ENCODE measurements at places on chromosomes 3 and 15. TPM values are rescaled to one million over a fixed set of nuclear protein-coding genes. Genes with fewer than 3 reads are reported as not detected.

CP gene
- not detected for total RNA-seq

FBXL2 gene
- 18.2 TPM for total RNA-seq

STAB1 gene
- total RNA-seq = not detected

GRCh38 chr3:16496008-16496407, 17.5 kb downstream of the RFTN1 start:
- no peak for DNase-seq

- peak; percentile 90 for DNase-seq
Observed at GRCh38 chr3:128497305-128498126, 4.5 kb upstream of the GATA2 start.

DNA sequence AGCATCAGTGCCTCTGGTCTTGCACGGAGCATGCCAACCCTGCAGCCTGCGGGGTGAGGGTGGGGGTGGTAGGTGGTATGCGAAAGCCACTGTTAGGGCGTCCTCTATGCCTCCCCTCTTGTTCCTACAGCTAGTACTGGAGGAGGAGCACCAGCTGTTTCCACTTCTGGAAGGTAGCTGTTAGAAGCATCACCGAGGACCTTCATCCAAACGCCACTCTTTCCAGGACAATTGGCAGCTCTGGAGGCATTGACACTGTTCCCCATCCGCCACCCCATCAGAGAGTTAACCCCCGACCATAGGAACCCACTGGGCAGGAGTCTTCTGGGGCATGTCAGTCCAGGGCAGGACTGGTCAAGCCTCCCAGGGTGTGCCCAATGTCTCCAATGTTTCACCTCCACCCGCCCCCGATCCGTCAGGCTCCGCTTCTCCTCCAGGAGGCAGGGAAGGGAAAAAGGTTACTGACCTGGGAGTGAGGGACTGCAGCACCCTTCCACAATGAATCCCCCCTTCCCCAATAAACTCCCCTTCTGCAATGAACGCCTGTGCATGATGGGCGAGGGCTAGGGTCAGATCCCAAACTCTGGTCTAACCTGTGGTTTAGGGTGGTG, 487 bp downstream of the DUOX2 start:
- DNase-seq = peak; percentile 5

DNA sequence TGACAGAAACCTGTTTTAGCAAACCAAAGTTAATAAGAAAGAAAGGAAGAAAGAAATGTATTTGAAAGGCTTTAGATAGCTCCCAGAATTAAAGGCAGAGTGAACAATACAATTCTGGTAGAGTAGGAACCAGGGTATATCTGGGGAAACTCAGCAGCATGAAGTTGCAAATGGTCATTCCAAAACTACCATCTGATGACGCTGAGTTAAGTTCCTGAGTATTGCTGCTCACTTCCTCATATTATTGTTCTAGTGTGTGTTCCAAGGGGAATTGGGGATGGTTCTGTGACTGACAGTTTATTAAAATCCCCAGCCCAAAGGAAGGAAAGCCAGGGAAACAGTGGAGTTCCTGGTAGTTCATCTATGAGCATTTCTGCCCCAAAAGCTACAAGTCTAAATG, 88.3 kb upstream of the FRMD4B start:
- DNase-seq = no peak

DNA sequence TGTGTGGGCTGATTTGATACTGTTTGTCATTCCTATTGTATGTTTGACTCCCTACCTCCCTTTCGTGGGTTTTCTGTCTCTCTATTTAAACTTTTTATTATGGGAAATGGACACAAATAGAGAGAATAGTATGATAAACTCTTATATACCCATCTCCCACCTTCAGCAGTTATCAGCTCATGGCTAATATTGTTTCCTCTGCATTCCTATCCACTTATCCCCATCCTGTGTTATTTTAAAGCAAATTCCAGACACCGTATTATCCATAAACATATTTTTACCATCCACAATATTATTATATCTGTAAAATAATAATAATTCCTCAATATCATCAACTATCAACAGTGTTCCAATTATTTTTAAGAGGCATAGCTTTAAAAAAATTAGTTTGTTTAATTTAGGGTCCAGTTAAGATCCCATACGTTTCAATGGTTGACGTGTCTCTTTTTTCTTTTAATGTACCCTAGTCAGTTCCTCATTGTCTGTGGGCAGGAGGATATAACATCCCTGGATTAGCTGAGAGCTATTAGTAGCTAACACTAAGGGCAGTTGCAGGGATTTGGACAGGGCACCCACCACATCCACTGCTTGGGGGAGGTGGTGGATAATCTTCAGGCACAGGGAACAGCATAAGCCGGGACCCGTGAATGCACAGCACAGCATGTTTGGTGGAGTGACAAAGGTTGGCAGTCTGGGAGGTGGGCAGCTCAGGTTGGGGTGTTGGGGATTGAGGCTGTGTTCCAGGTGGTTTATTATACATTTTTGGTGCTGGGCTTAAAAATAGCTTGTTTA, 23.5 kb downstream of the PLCL2 start:
- no peak for DNase-seq

- DNase-seq = peak; percentile 74
Observed at GRCh38 chr15:86236356-86237110, 156.9 kb downstream of the AGBL1 start.

DNA sequence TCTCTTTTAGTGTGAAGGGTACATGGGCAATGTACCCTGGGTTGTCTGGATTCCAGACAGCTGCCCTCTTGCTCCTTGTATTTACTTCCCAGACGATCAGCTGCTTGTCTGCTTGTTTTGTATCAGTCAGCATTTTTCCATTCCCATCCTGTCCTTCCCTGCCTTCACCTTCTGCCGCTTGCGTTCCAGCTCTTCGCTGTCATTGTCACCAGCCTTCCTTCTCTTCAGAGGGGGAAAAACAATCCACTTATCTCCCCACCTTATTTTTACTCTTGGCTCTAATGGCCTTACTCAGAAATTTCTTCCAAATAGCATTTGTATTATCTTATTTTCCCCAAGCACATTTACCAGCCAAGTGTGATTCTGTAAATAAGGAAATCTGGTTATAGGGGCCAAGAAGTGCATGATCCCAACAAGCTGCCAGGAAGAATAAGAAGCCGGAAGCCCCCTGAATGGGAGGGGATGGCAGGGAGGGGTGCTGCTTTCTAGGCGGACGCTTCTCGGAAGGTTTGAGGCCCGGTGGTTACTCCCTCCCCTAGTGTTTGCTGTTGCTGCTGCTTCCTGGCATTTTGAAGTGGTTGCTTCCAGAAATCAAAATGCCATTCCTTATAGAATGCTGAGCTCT, 497.6 kb downstream of the NTRK3 start:
- no peak for DNase-seq

DNA sequence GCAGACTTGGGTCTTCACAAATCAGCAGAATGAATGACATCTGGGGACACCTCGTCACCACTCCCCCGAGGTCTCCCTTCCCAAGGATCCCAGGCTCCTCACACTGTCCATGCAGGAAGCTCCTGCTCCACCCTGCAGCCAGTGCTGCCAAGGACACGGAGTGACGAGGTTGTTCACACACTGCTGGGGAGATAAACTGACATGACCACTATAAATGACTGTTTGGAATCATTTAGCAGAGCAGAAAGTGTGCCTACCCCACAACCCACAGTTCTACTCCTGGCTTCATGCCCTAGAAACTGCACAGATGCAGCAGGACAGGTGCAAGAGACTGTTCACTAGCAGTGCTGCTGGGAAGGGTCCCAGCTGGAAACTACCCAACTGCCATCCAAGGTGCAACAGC, 19.7 kb upstream of the PRSS50 start:
- no peak for DNase-seq

- no peak for DNase-seq
Observed at GRCh38 chr3:31461426-31461825, 71.3 kb upstream of the STT3B start.

DNA sequence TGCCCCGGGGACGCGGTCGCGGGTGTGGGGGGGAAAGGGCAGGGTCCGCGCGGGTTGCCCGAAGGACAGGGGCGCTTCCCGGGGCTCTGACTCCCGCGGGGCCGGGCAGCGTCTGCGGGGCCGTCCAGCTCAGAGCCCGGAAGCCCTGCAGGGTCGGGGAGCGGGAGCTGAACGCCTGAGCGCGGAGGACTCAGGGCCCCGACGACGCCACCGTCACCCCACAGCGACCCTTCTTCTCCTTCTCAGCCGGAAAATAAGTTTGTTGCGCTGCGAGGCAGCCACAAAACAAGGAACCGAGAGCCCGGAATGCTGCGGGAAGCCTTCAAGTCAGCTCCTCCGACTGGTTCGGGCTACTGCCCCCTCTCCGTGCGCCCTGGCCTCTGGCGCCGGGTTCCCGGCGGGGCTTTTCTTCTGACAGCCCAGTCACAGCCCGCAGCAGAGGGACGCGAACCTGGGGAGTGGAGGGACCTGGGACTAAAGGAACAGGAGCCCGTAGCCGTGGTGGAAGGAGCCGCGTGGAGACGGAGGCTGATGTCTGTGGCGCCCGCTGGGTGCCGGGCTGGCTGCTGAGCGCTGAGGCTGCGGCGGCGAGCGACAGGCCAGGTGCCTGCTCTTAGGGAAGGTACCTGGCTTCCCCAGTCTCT, 484 bp downstream of the CNTN4 start:
- peak; percentile 79 for DNase-seq

- DNase-seq = no peak
Observed at GRCh38 chr15:51688863-51689262, 7.6 kb downstream of the SCG3 start.

Data from neural progenitor cell (in vitro differentiated cells).